Upper lobe of right lung (tissue), 1 donor: ENCODE measurements at places on chromosomes 13 and 19.

DNA sequence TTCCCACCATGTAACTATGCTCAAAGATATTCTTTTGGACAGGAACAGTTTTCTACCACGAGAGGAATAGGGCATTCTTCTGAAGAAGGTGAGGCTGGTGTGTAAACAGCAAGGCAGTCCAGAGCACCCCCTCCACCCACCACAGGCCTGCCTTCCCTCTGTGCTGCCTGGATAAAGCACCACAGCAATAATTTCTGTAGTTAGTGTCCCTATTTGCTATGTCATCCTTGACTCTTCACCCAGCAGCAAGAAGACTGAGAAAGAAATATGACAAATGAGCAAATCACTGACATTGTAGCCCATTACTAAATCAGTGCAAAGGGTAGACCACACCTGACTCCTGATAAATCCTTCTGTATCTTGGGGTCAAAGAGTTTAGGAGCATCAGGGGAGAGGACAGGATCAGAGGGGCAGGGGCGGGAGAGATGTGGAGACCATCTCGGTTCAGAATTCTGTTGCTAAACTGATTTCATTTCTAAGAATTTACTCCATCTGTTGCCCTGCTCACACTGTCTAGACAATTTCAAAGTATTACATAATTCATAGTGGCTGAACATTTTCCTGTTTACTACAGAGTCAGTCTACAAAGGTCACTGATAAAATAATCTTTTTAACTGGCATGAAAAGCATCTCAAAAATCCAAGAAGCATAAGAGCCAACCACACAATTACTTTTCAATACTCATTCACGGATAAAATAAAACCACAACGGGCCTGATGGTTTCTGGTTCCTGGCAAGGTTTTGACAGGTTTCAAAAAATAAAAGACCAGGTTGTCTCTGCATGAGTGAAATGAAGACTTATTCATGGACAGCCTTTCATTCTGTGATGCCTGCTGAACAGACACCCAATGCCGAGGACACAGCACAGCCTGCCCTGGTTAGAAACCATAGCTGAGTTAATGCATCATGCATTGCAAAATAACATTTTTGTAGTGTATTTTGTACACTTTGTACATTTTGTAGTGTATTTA lies 88.4 kb upstream of the IRS2 start:
- no peaks in the 10 kb centered on the region for H3K36me3 ChIP-seq
- no peak for DNase-seq
- peak overlapping the region; percentile 74 for H3K27ac ChIP-seq
- no peak overlapping the region for H3K4me3 ChIP-seq

GRCh38 chr13:110030394-110030928 lies 244.1 kb upstream of the IRS2 start:
- DNase-seq, result no peak
- H3K4me1 ChIP-seq, result no peaks in the 10 kb centered on the region
- no peaks in the 10 kb centered on the region for H3K27me3 ChIP-seq
- H3K27ac ChIP-seq, result no peak overlapping the region
- H3K36me3 ChIP-seq, result no peaks in the 10 kb centered on the region

GRCh38 chr13:73948848-73949529 lies 185.2 kb downstream of the KLF12 start:
- H3K36me3 ChIP-seq, result no peaks in the 10 kb centered on the region
- H3K4me1 ChIP-seq, result no peaks in the 10 kb centered on the region
- no peak for DNase-seq
- H3K27ac ChIP-seq, result no peak overlapping the region
- no peak overlapping the region for H3K4me3 ChIP-seq

DNA sequence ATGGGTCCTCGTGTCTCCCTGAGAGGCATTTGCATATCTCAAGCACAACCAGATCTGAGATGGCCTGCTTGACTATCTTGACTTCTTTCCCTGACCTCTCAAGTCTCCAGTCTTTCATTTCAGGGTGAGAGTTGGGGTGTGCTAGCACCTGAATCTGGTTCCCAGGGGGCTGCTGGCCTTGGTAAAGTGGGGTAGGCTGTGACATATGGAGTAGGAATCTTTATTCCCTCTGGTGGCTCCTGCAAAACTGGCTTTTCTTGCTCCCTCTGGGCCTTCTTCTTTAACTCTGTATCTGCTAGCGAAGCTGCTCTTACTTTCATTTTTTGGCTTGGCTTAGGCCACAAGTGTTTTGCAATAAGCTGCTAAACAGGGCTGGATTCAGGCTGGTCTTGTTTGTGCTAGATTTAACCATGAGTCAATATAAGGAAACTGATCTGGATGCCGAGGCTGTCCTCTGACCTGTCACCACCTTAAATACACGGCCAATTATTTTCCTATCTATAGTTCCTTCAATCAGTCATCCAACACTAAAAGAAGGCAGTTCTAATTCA lies 42.3 kb downstream of the ZNF493 start:
- DNase-seq, result no peak
- no peaks in the 10 kb centered on the region for H3K27me3 ChIP-seq
- peak overlapping the region; percentile 56 for H3K27ac ChIP-seq
- no peak overlapping the region for H3K4me3 ChIP-seq

DNA sequence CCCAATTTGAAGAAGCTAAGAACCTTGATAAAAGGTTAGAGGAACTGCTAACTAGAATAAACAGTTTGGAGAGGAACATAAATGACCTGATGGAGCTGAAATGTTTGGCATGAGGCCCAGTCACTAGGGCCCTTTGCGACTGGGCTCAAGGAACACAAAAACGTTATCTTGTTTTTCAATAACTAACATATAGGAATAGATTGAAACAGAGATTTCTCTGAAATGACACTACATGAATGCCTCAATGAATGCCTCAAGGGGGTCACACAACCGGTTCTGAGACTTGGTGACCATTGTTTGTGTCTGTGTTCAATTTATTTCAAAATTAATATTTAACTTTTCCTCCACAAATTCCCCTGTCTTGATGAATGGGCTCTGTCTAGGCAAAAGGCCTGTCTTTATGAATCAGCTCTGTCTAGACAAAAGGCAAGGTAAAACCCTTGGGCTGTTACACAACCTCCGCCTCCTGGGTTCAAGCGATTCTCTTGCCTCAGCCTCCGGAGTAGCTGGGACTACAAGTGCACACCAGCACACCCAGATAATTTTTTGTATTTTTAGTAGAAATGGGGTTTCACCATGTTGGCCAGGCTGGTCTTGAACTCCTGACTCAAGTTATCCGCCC lies 932 bp upstream of the ZNF486 start:
- DNase-seq, result no peak
- no peak overlapping the region for H3K4me3 ChIP-seq
- peaks cover 5% of the 10 kb centered on the region for H3K4me1 ChIP-seq
- H3K27me3 ChIP-seq, result no peaks in the 10 kb centered on the region
- H3K27ac ChIP-seq, result no peak overlapping the region
- H3K36me3 ChIP-seq, result no peaks in the 10 kb centered on the region

- H3K4me3 ChIP-seq, result no peak overlapping the region
- H3K4me1 ChIP-seq, result no peaks in the 10 kb centered on the region
- no peak overlapping the region for H3K27ac ChIP-seq
- no peak for DNase-seq
- no peaks in the 10 kb centered on the region for H3K27me3 ChIP-seq
Measured at GRCh38 chr13:40143106-40143505, 487.6 kb downstream of the COG6 start.

GRCh38 chr13:44703371-44703770 lies 127.2 kb upstream of the TSC22D1 start:
- H3K27me3 ChIP-seq, result no peaks in the 10 kb centered on the region
- DNase-seq, result no peak
- no peaks in the 10 kb centered on the region for H3K36me3 ChIP-seq
- H3K4me1 ChIP-seq, result no peaks in the 10 kb centered on the region
- H3K4me3 ChIP-seq, result no peak overlapping the region

DNA sequence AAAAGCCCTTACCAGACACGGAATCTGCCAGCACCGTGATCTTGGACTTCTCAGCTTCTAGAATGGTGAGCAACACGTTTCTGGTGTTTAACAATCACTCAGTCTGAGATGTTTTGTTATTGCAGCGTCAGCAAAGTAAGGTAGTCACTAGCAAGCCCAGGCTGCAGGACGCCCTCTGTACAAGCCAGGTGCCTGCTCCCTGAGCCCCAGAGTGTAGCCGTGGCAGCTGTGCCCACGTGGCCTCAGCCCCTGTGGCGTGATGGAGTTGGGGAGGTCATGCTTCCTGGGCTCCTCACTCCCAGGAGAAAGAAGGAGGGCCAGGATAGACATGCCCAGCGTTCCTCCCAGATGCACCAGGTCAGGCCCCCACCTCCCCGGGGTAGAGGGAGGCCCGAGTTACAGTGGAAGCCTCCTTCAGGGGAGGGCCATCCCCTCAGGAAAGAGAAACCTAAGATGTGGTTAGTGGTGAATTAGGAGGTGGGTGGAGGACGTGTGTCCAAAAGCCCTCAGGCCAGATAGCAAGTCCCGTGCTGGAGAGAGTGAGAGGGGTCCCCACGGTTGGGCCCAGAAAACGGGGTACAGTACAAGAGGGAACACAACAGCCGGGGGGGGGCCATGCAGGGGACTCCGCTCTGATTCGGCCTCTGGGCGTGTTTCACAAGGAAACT lies 169.6 kb upstream of the SOX1 start:
- H3K4me1 ChIP-seq, result peaks cover 5% of the 10 kb centered on the region
- peaks cover 25% of the 10 kb centered on the region for H3K27me3 ChIP-seq
- no peak overlapping the region for H3K27ac ChIP-seq
- no peaks in the 10 kb centered on the region for H3K36me3 ChIP-seq

GRCh38 chr13:102678339-102679107 lies 16.3 kb downstream of the METTL21C start:
- no peaks in the 10 kb centered on the region for H3K4me1 ChIP-seq
- no peak overlapping the region for H3K27ac ChIP-seq
- no peak overlapping the region for H3K4me3 ChIP-seq
- H3K27me3 ChIP-seq, result no peaks in the 10 kb centered on the region

- no peak overlapping the region for H3K4me3 ChIP-seq
- no peak overlapping the region for H3K27ac ChIP-seq
- no peaks in the 10 kb centered on the region for H3K36me3 ChIP-seq
- peaks cover 5% of the 10 kb centered on the region for H3K4me1 ChIP-seq
- H3K27me3 ChIP-seq, result no peaks in the 10 kb centered on the region
Measured at GRCh38 chr19:8584965-8585893, 8.0 kb upstream of the MYO1F start.

DNA sequence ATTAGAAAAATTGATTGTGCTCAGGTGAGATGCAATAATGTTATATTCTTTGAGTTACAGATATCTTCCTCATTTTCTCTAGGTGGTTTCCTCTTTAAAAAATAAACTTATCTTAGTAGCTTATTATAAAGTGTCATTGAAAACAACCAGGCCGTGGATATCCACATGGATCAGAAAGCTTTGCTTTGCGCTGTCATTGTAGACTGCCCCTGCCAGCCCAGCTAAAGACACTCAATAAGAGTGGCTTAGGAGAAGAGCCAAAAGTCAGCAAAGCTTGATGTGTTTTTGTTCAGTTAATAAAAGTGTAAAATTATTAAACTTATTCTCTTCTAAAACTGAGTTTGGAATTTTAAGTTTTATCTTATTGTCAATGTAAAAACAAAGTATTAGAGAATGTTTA lies 34.4 kb downstream of the TPP2 start:
- H3K27me3 ChIP-seq, result no peaks in the 10 kb centered on the region
- H3K4me3 ChIP-seq, result no peak overlapping the region
- no peak overlapping the region for H3K27ac ChIP-seq
- DNase-seq, result no peak

DNA sequence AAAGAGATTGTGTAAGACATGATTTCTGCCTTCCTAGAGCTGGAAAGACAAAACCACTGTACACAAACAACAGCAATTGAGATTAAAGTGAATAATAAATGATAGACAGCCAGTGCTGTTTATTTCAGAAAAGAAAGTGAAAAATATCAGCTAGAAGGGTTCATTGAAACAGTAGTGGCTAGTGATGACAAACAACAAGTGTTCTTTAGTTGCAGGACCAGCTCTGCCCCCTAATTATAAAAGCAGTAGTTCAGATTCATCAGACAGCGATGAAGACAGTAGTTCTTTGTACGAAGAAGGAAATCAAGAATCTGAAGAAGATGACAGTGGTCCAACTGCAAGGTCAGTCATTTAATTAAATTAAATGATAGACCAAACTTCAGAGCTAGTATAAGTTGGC lies 14.8 kb downstream of the GPALPP1 start:
- H3K27ac ChIP-seq, result no peak overlapping the region
- no peaks in the 10 kb centered on the region for H3K27me3 ChIP-seq
- H3K4me3 ChIP-seq, result no peak overlapping the region
- peaks cover 84% of the 10 kb centered on the region for H3K36me3 ChIP-seq
- no peak for DNase-seq

- no peak overlapping the region for H3K4me3 ChIP-seq
- H3K27ac ChIP-seq, result peak overlapping the region; percentile 39
- H3K27me3 ChIP-seq, result no peaks in the 10 kb centered on the region
- DNase-seq, result no peak
- H3K36me3 ChIP-seq, result no peaks in the 10 kb centered on the region
Measured at GRCh38 chr13:41052441-41052840, 8.9 kb upstream of the WBP4 start.

DNA sequence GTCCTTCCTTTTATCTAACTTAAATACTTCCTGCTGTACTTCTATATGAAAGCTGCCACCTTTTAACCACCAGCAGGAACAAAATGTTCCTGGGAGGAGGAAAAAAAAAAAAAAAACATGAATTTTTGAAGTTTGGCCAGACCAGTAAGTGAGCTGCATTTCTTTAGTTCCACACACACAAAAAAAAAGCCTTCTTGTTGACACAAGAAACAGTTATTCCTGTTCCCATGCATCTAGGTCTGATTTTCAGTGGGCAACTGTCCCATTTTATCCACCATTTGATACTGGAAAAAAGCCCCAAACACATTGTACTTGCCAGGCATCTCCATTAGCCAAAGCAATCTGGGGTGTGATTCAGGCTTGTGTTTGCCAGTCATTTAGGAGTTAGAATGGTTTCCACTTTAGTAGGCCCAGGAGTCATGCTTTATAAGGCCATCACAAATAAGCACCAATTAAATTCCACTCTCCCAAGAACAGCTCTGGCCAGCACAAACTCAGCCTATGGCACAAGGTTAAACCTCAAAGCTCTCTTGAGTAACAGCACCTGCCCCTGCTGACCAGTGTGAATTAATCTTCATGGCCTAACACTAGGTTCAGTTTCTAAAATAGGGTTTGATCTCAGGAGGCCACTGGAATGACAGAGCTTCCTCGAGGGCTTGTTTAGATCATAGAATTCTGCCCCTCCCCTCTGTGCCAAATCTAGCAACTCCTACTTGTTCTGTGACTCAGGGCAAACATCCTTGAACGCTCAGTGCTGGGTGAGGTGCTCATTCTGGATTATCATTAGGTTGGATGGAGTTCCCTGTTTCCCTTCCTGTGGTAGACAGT lies 67.1 kb downstream of the NUFIP1 start:
- H3K4me3 ChIP-seq, result no peak overlapping the region
- peak overlapping the region; percentile 90 for H3K27ac ChIP-seq
- H3K36me3 ChIP-seq, result no peaks in the 10 kb centered on the region
- peaks cover 26% of the 10 kb centered on the region for H3K4me1 ChIP-seq

- H3K4me3 ChIP-seq, result peak within 1 kb of the TSS; percentile 68
- peak within 1 kb of the TSS; percentile 87 for H3K27ac ChIP-seq
- no peaks in the 10 kb centered on the region for H3K27me3 ChIP-seq
- DNase-seq, result peak; percentile 96
- peaks cover 34% of the 10 kb centered on the region for H3K4me1 ChIP-seq
- H3K36me3 ChIP-seq, result peaks cover 54% of the 10 kb centered on the region
Measured at GRCh38 chr19:41426952-41427646, at the start of gene B3GNT8. Gene B3GNT8 (minus strand): TSS chr19:41427374. CDS start chr19:41426778, 596 bp downstream.

GRCh38 chr19:12873891-12874745 lies 7.1 kb downstream of the DNASE2 start:
- peak overlapping the region; percentile 19 for H3K4me3 ChIP-seq
- H3K27me3 ChIP-seq, result no peaks in the 10 kb centered on the region
- no peak overlapping the region for H3K27ac ChIP-seq

- peak; percentile 99 for DNase-seq
- peak within 1 kb of the TSS; percentile 74 for H3K4me3 ChIP-seq
- H3K4me1 ChIP-seq, result peaks cover 39% of the 10 kb centered on the region
- H3K27ac ChIP-seq, result peak within 1 kb of the TSS; percentile 78
- H3K36me3 ChIP-seq, result peaks cover 13% of the 10 kb centered on the region
Measured at GRCh38 chr19:7919610-7920518, at the start of gene SNAPC2. Gene SNAPC2 (plus strand): TSS chr19:7920338. CDS start chr19:7920367, 29 bp downstream.
